ENCODE measurements at places on chromosomes 6 and 20. TPM values are rescaled to one million over a fixed set of nuclear protein-coding genes. Genes with fewer than 3 reads are reported as not detected.

BMP6 gene
- not detected for polyA plus RNA-seq

SASH1 gene
- polyA plus RNA-seq, result not detected

ADGRF4 gene
- polyA plus RNA-seq, result not detected

COL12A1 gene
- polyA plus RNA-seq, result not detected

LINC00237 gene
- not detected for polyA plus RNA-seq

- no peak for DNase-seq
- H3K27ac ChIP-seq, result no peak overlapping the region
- no peaks in the 10 kb centered on the region for H3K4me1 ChIP-seq
- no peaks in the 10 kb centered on the region for H3K36me3 ChIP-seq
- no peak overlapping the region for H3K4me3 ChIP-seq
- peaks cover 3% of the 10 kb centered on the region for H3K27me3 ChIP-seq
These were observed 81.0 kb upstream of the FAM8A1 start for GRCh38 chr6:17519120-17519519.

DNA sequence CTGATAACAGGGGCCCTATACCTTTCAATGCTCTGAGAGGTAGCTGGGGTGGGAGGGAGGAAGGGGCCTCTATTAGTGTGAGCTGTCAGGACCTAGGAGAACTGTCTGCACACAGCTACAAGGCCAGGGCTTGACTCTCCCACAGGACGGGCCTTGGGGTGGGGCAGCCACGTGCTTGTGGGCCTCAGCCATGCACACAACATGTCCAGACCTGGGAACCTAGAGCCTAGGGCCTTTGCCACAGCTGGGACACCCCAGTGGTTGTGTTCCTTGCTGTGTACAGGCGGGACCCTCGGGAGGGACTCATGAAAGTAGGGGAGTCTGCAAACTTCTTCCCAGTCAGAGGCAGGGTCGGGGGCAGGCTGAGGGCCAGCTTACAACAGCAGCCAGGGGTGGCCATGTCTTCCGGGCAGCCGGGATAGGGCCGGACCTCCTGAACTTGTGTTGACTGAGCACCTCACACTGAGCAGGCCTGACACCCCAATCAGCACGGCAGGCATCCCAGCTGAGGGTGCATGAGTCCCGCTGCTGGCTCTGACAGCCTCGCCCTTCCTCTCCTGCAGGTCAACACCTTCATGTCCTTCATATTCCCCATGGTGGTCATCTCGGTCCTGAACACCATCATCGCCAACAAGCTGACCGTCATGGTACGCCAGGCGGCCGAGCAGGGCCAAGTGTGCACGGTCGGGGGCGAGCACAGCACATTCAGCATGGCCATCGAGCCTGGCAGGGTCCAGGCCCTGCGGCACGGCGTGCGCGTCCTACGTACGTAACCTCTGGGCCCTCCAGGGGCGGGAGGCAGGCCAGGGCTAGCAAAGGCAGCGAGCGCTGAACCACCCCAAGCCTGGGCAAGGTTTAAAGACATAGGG lies 41.9 kb upstream of the MRGBP start:
- DNase-seq, result no peak
- H3K4me3 ChIP-seq, result no peak overlapping the region
- no peaks in the 10 kb centered on the region for H3K36me3 ChIP-seq
- H3K4me1 ChIP-seq, result peaks cover 4% of the 10 kb centered on the region
- peaks cover 61% of the 10 kb centered on the region for H3K27me3 ChIP-seq

DNA sequence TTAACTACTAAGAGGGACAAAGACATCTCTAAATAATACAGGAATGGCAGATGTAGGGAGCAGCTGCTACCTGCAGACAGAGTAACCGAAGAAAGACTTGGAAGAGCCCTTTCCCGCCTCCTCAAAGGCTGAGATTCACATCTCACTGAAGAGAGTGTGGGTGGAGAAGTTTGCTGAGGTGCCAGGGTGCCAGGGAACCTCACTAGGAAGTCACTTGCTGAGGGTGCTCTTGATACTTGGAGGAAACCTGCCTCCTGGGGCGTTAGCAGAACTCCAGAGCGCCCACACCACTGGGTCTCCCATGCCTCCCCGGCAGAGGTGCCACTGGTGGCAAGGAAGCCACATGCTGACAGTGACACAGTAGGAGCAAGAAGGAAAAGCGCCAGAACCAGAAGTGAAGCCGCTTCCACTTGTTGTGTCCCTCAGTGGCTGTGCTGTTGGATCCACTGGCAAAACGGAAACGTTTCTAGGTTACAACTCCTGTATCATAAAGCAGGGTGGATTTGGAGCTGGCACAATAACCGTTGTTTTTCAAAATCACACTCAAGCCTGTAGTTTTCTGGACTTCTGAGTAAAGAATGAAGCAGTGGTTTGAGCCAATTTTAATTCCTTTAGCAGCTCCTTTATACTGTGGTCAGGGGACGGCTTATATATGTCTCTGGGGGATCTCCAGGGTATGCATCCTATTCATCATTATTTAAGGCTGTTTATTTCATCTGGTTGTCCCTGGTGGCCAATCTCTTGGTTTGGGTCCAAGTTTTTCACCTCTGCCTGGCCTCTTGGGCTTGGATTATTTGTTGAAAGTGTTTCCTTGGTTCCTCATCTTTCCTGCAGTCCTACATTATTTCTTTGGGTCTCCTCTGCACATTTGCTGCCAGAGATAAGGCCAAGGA lies 64.5 kb downstream of the CDC5L start:
- no peaks in the 10 kb centered on the region for H3K27me3 ChIP-seq
- no peak overlapping the region for H3K4me3 ChIP-seq
- H3K4me1 ChIP-seq, result no peaks in the 10 kb centered on the region
- no peak for DNase-seq

- peaks cover 71% of the 10 kb centered on the region for H3K27me3 ChIP-seq
- no peak overlapping the region for H3K27ac ChIP-seq
- H3K4me3 ChIP-seq, result no peak overlapping the region
- peaks cover 28% of the 10 kb centered on the region for H3K4me1 ChIP-seq
These were observed 26.5 kb upstream of the PLEKHG1 start for GRCh38 chr6:150573041-150573681.

DNA sequence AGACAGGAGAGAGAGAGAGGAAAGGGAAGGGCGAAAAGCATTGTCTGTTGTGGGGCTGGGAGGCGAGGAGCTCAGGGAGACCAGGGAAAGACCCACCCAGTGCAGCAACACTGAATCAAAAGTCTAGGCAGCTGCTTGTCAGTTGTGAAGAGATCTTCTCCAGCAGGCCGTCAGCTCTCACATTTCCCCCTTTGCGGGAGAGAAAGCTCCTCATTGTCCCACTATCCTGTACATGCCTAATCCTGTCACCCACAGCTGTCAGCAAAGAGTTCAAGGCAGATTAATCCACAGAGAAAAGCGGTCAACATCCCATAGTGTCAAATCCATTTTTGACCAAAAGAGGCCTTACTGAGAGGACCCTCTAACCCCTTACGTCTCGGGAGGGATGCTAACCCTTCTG lies 27.3 kb downstream of the RNF182 start:
- no peak for DNase-seq
- peaks cover 9% of the 10 kb centered on the region for H3K36me3 ChIP-seq
- H3K4me3 ChIP-seq, result no peak overlapping the region
- no peak overlapping the region for H3K27ac ChIP-seq
- no peaks in the 10 kb centered on the region for H3K4me1 ChIP-seq
- H3K27me3 ChIP-seq, result peaks cover 28% of the 10 kb centered on the region

DNA sequence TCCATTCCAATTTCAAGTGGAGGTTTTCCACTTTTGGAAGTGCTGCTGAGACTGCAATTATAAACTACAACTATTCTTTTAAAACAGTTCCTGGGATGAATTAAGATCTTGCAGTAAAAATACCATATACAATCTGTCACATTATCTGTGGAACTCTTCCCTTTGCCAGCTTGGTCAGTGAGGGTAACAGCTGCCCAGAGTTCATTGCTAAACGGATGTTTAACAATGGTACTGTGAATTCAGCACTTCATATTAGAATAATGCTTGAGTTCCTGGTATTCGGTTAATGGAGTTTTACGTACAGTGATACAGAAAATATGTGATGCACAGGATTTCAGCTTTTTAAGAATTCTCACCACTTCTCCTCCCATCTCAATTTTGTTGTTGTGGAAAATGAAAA lies 51.5 kb downstream of the KCNS1 start:
- H3K36me3 ChIP-seq, result no peaks in the 10 kb centered on the region
- peak overlapping the region; percentile 62 for H3K4me3 ChIP-seq
- H3K4me1 ChIP-seq, result peaks cover 73% of the 10 kb centered on the region
- DNase-seq, result no peak

GRCh38 chr6:129671442-129672340 lies 38.3 kb downstream of the ARHGAP18 start:
- H3K27ac ChIP-seq, result peak overlapping the region; percentile 58
- H3K27me3 ChIP-seq, result no peaks in the 10 kb centered on the region
- no peaks in the 10 kb centered on the region for H3K36me3 ChIP-seq

GRCh38 chr20:51275181-51275580 lies 252.3 kb upstream of the KCNG1 start:
- H3K36me3 ChIP-seq, result peaks cover 8% of the 10 kb centered on the region
- DNase-seq, result no peak
- H3K4me1 ChIP-seq, result no peaks in the 10 kb centered on the region
- peaks cover 75% of the 10 kb centered on the region for H3K27me3 ChIP-seq

GRCh38 chr6:13172291-13172690 lies 156.0 kb downstream of the TBC1D7 start:
- H3K4me1 ChIP-seq, result no peaks in the 10 kb centered on the region
- no peak overlapping the region for H3K27ac ChIP-seq
- DNase-seq, result no peak
- no peak overlapping the region for H3K4me3 ChIP-seq

DNA sequence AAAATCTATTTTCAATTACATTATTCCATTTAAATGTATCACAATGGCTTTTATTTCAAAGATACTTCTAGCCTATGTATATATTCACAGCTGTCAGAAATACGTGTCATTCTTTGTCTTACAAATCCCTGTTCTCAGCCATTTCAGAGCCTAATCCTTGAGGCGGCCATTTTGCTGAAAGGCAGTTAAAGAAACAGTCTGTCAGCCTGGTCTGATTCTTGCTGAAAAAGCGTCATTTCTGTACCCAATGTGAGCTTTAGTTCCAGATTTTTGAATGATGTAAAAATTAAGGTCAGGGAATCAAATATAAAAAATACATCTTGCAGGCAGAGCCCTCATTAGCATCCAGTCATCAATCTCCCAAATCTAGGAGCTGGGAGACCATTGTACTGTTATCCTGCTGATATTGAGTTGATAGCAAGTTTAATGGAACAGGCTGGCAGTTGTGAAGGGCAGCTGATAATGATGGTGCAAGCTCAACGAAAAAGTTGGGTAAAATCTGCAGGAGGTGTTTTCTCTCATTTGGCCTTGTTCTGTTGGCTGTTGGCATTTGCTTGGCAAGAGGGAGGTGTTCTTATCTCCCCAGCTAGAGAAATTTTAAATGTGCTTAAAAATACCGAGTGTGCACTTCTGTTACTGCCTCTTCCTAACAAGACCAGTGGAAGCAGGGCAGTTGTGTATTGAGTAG lies 314.8 kb downstream of the SOX4 start:
- H3K36me3 ChIP-seq, result no peaks in the 10 kb centered on the region
- H3K27me3 ChIP-seq, result no peaks in the 10 kb centered on the region
- no peak overlapping the region for H3K27ac ChIP-seq
- no peak overlapping the region for H3K4me3 ChIP-seq

GRCh38 chr6:138806889-138807288 lies 11.0 kb downstream of the ECT2L start:
- H3K27me3 ChIP-seq, result no peaks in the 10 kb centered on the region

All from naive B cell (primary cell).